ENCODE measurements at places on chromosomes 16 and 17. TPM values are rescaled to one million over a fixed set of nuclear protein-coding genes. Genes with fewer than 3 reads are reported as not detected.

DNA sequence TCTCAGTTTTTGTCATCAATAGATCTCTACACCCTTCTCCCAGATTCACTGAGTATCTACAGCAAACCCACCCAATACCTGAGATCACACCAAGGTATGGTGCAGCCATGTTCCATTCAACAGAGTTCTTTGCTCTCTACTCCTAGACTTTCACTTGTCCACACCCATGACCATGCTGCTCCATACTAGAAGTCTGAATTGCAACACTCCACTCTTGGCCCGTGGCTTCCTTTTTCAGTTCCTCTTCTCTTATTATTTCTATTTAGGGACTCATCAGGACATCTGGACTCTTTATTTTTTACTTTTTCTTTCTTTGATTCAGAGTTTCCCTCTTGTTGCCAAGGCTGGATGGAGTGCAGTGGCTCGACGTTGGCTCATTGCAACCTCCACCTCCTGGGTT is 37.1 kb downstream of the YWHAE start:
- no peak overlapping the region for H3K4me3 ChIP-seq
- H3K36me3 ChIP-seq = peaks cover 18% of the 10 kb centered on the region
- H3K27ac ChIP-seq = peak overlapping the region; percentile 51
- H3K27me3 ChIP-seq = no peaks in the 10 kb centered on the region
- H3K4me1 ChIP-seq = peaks cover 8% of the 10 kb centered on the region
- DNase-seq = no peak

DNA sequence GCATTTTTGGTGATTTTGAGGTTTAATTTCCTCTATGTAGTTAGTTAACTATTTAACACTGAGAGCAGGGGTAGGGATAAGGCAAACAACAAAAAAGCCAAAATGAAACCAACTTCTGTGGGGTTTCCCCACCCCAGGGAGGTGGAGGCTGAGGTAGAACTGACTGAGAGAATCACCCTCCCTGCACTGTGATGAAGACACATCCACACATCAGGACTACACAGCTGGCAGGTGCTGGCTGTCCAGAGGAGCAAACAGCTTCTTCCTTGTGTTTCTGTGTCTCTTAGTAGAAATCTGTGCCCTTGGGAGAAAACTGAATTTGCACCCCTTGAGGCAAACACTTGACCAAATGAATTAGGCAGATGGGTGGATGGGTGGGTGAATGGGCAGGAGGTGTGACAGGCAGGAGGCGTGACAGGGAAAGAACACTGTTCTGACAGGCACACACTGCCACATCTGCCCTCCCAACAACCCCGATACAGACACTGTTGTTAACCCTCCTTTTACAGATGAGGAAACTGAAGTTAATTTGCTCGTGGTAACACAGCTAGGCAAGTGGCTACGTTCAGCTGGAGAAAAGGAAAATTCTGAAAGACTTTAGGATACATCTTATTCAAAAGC is 62.9 kb upstream of the AMZ2 start:
- H3K27ac ChIP-seq = no peak overlapping the region
- H3K4me3 ChIP-seq = no peak overlapping the region
- peaks cover 20% of the 10 kb centered on the region for H3K27me3 ChIP-seq
- H3K4me1 ChIP-seq = no peaks in the 10 kb centered on the region

DNA sequence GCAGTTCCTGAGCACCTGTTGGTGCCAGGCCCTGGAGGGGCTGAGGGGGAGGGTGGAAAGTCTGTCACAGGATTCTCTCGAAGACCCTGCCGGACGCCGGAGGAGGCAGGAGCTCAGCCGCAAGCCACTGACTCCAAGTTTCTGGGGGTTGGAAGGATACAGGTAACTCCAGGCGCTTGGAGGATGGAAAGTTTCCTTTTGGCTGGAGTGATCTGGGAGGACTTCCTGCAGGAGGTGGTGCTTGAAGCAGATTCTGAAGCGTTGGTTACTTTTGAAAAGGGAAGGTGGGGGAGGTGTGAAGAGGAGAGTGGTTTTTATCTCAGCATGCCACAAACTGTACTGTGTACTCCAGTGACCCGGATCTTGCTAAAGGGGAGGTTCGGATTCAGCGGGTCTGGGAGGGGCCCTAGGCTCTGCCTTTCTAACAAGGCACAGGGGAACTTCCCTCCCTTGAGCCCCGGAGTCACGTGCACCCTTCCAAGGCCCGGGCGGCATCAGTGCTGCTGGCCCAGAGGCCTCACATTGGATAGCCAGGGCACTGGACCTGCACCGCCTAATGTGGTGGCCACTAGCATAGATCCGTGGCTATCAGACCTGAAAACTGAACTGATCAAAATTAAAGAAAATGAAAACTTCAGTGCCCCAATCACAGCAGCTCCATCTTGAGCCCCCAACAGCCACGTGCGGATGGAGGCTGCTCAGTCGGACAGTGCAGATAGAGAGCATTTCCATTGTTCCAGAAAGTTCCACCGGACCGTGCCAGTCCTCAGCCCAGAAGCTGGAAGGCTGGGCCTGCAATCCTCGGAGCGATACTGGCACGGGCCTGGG is 42.2 kb upstream of the GSE1 start:
- peaks cover 58% of the 10 kb centered on the region for H3K4me1 ChIP-seq
- no peaks in the 10 kb centered on the region for H3K27me3 ChIP-seq
- no peaks in the 10 kb centered on the region for H3K36me3 ChIP-seq
- H3K4me3 ChIP-seq = peak overlapping the region; percentile 19
- no peak for DNase-seq

DNA sequence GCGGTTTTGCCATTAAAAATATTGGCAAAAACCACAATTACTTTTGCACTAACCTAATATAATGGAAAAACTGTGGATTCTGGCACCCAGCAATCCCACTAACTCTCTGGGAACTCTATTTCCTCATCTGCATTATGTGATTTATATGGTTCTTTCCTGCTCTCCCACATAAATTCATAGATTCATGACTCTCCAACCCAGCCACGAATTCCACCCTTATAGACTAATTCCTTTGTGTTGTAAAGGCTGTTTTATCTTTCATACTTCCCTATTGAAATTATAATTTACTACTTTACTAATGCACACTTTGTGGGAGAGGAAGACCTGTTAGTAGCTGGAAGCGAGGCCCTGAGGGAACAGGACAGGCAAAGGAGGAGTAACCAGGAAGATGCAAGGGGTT is 88.4 kb upstream of the GNAO1 start:
- no peak overlapping the region for H3K4me3 ChIP-seq
- no peaks in the 10 kb centered on the region for H3K36me3 ChIP-seq
- no peaks in the 10 kb centered on the region for H3K4me1 ChIP-seq
- no peak overlapping the region for H3K27ac ChIP-seq
- no peak for DNase-seq

DNA sequence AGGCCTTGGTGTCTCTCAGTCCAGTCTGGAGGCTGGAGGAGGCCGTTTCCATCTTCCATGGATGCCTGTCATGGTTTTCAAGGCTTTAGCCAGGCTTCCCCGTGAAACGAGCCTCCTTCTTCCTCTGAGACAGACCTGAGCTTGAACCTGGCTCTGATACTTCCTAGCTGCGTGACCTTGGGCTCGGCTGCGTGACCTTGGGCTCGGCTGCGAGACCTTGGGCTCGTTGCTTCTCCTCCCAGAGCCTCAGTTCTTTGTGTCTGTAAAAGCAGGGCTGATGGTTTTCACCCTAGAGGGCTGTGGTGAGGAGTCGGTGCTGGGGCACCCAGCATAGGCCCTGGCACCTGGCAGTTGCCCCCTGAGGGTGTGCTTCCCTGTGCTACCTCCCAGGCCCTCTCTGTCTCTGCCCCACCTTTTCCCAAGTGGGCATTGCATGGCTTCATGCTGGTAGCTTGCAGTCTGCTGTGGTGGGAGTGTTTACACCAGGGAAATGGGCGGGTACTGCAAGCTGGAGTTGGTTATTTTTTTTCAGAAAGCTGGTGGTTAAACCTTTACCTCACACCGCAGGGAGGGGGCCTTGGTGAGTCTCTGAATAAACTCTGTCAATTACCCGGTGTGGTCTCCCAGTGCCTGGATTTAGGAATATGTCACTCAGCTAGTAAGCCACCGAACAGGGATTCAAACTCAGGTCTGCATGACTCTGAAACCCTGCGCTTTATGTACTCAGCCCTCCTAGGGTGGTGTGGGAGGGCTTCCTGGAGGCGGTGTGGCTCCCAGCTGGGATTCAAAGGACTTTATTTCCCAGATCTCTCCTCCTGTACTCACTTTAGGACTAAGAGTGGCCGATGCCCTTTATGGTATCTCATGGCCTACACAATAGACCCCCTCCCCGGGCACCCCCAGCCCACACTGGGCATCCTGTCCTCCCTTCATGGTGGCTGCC is 129.0 kb upstream of the CIBAR2 start:
- no peak for DNase-seq
- H3K4me1 ChIP-seq = peaks cover 2% of the 10 kb centered on the region
- H3K4me3 ChIP-seq = no peak overlapping the region
- H3K27ac ChIP-seq = no peak overlapping the region
- no peaks in the 10 kb centered on the region for H3K36me3 ChIP-seq
- peaks cover 12% of the 10 kb centered on the region for H3K27me3 ChIP-seq

DNA sequence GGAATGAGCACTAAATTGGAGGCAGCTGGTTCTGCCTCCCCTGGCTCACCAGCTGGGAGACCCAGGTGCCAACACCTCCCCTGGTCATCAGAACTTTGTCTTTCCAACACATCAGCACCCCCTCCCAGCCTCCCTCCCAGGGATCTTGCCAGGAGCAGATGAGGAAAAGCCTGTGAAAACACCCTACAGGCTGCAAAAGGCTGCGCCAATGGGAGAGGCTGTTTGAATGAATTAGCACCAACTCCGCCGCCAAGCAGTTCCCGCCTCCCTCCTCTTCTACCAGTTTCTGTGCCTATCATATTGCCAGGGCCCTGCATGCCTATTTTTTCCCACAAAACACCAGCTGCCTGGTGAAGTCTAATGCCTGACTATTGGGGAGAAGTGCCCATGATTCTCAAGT is 137.0 kb downstream of the AIPL1 start:
- H3K4me3 ChIP-seq = no peak overlapping the region
- H3K36me3 ChIP-seq = no peaks in the 10 kb centered on the region
- no peak for DNase-seq
- no peaks in the 10 kb centered on the region for H3K4me1 ChIP-seq
- peaks cover 46% of the 10 kb centered on the region for H3K27me3 ChIP-seq

GRCh38 chr16:28081391-28081968 is 18.0 kb upstream of the GSG1L start:
- no peaks in the 10 kb centered on the region for H3K4me1 ChIP-seq
- H3K27ac ChIP-seq = peak overlapping the region; percentile 23
- no peak for DNase-seq
- no peak overlapping the region for H3K4me3 ChIP-seq
- no peaks in the 10 kb centered on the region for H3K36me3 ChIP-seq

DNA sequence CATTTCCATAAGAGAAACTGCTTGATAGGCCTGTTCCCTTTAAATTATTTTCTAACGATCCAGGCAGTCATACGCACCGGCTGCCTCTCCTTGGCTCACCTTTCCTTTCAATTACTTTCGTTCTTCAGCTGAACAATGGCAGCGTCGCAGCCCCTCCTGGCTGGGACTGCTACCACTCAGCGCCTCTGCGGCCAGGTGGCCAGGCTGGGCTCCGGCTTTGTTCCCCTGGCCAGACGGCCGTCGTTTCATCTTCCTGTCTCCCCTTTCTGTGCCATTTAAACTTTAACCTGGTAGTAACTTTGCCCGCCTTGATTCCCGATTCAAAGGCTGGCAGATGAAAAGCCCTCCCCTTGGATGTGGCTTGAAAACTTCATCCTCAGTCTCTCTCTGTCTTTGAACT is 79.0 kb downstream of the C16orf78 start:
- no peak overlapping the region for H3K4me3 ChIP-seq
- H3K27ac ChIP-seq = peak overlapping the region; percentile 70
- H3K27me3 ChIP-seq = peaks cover 16% of the 10 kb centered on the region
- no peak for DNase-seq
- H3K36me3 ChIP-seq = no peaks in the 10 kb centered on the region

- no peak overlapping the region for H3K27ac ChIP-seq
- peak overlapping the region; percentile 88 for H3K4me3 ChIP-seq
- H3K4me1 ChIP-seq = peaks cover 1% of the 10 kb centered on the region
- no peak for DNase-seq
- no peaks in the 10 kb centered on the region for H3K36me3 ChIP-seq
- H3K27me3 ChIP-seq = peaks cover 50% of the 10 kb centered on the region
Measured at GRCh38 chr17:63997341-63998048, 656 bp upstream of the PRR29 start.

- no peak for DNase-seq
- H3K36me3 ChIP-seq = peaks cover 21% of the 10 kb centered on the region
- H3K4me3 ChIP-seq = peak overlapping the region; percentile 93
- no peaks in the 10 kb centered on the region for H3K27me3 ChIP-seq
- peak overlapping the region; percentile 98 for H3K27ac ChIP-seq
- peaks cover 14% of the 10 kb centered on the region for H3K4me1 ChIP-seq
Measured at GRCh38 chr17:40139566-40140058, 725 bp upstream of the CASC3 start.

DNA sequence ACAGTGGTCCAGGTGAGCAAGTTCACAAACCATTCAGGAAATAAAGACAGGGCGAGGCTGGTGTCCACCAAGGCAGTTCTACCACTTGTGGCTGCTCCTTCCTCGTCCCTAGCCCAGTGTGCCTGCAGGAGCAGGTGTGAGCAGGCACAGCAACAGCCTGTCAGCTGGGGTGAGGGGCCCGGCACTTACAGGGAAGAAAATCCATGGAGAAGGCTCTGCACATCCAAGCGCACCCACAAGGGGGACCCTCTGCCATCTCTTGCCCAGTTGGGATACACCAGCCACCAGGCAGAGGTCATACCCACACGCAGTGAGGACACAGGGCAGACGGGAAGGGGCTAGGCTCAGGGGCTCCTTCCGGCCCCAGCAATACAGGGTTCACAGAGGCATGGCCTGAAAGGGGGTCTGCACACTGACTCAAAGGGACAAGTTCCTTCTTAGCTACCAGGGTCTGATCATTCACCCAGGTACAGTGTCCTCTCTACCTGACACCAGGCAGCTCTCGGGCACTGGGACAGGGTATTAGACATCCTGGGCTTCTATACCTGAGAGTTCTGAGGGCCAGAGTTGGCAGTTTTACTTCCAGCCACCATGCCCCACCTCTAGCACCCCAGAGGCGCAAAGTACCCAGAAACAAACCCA is 27.0 kb downstream of the CDIP1 start:
- peak; percentile 53 for DNase-seq
- H3K27ac ChIP-seq = no peak overlapping the region
- H3K4me1 ChIP-seq = no peaks in the 10 kb centered on the region
- H3K36me3 ChIP-seq = peaks cover 7% of the 10 kb centered on the region

DNA sequence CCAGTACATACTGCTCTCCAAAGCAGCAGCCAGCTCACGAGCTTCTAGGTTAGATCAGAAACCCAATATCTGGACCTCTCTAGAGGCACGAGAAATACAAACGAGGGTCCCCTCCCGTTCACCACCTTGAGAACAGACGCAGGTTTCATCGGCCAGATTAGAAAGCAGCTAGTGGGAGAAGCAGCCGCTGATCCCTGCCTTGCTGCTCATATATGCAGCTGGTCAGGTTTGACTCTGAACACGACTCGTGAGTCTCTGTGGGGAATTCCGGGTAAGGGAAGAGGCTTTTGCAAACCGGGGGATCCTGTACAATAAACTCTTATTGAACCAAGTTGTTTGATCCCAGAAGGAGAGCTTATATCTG is 1.6 kb downstream of the VAT1L start:
- peaks cover 15% of the 10 kb centered on the region for H3K4me1 ChIP-seq
- H3K27me3 ChIP-seq = peaks cover 66% of the 10 kb centered on the region
- no peaks in the 10 kb centered on the region for H3K36me3 ChIP-seq

- H3K4me3 ChIP-seq = no peak overlapping the region
- no peak overlapping the region for H3K27ac ChIP-seq
- no peak for DNase-seq
- peaks cover 4% of the 10 kb centered on the region for H3K4me1 ChIP-seq
- H3K36me3 ChIP-seq = no peaks in the 10 kb centered on the region
Measured at GRCh38 chr16:24701521-24701951, 27.9 kb upstream of the TNRC6A start.

Gene VMO1
- total RNA-seq = 2.0 TPM
